Eye (tissue), 1 donor: ENCODE measurements at places on chromosomes 5 and 9.

DNA sequence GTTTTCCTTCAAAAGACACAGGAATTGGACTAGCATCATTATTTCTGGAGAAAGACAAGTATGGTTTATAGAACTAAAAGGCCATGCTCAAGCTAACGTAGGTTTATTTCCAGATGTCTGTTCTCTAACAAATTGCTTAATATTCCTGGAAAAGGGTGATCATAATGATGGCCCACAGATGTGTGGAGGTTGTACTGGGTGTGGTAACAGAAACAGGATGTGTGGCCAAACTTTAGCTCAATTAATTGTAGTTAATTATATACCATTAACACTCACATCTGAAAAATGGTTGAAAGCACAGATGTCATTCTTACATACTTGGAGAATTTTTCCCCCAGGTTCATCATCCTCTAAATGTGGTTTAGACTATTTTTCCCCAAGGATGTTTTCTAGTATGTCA is 292.7 kb upstream of the RASA1 start:
- no peak for DNase-seq

- DNase-seq = no peak
Observed at GRCh38 chr9:76542360-76542759, 83.4 kb downstream of the GCNT1 start.

DNA sequence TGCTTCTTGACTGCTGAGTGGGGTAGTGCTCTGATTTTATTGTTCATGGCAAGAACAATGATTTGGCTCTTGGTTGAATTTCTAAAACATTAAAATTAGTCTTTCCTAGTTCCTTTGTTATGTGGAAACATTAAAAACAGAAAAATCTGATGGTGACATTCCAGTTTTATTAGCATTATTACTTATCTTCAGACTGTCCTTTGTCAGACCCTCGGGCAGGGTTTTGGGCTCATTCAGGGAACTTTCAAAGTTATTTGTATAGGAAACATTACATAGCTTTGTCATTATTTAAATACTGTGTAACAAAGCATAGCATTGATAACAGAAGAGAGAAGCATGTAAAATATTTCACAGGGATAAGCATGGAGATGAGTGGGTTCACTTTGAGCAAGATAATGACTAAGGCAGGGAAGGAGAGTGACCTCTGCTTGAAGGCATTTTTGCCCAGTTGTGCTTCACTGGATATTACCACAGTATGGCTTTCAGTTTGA is 119.9 kb downstream of the KDM4C start:
- no peak for DNase-seq

GRCh38 chr5:90740244-90740799 is 181.7 kb downstream of the ADGRV1 start:
- no peak for DNase-seq

DNA sequence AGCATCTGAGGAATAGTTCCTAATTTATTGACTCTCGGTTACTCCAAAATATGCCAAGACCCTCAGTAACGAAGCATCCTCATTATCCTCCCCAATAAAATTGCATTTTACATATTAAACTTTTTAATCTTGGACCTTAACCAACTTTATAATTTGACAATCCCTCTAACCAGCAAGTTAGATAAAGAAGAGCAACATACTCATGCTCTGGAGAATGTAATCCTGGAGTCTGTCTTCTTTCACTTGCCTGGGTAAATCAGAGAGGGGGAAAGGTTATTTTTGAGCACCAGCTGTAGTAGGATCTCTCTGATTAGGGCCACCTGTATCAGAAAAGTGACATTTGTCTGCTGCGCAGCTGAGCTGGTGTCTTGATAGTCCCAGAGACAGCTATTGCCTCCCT is 59.8 kb downstream of the NDFIP1 start:
- DNase-seq = no peak

- DNase-seq = no peak
Observed at GRCh38 chr9:104805441-104805840, 41.5 kb downstream of the NIPSNAP3B start.

DNA sequence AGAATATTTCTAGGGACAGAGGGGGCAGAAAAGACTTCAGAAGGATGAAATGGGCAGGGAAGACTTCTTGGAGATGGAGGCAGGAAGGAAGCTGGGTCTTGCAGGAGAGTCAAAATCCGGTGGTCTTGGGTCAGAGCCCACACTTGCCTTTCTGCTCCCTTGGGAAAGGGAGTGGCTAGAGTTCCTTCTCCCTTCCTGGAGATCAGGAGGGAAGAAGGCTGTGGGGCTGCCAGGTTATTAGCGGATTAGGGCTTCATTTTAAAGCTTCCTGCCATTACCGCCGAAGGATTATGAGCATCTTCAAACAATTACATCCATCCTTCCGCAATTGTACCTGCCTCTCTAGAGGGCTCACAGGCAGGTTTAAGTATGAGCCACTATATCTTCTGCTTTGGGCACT is 19.2 kb upstream of the SYNPO start:
- DNase-seq = no peak

DNA sequence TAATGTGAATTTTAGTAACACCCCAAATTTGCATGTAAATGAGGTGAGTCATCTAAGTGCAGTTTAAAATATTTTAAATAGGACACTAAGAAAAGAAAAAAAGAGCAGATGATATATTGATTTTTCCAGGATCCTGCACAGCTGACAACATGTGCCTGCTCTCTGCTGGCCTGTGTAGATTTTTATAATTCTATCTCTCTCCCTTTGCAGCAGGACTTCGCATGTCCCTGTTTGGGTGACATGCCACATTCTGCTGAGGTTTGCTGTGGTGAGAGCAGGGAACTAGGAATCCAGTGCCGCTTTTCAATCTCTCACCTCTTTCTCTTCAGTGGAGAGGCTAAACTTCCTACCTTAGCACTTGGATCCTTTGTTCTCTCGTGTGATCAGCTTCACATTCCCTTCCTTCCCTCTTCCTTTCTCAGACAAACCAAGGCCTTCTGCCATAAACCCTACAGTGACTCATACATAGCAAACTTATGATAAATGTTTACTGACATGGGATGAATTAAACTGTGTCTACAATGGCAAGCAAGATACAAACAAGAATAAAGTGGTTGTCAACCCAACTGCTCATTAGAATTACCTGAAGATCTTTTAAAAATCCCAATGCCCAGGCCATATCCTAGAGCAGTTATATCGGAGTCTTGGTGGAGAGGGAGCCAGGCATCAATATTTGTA is 198.8 kb upstream of the EFNA5 start:
- peak; percentile 37 for DNase-seq

GRCh38 chr5:112381521-112381920 is 37.6 kb downstream of the EPB41L4A start:
- DNase-seq = no peak

- DNase-seq = no peak
Observed at GRCh38 chr5:67100301-67100700, 96.3 kb downstream of the CD180 start.

- no peak for DNase-seq
Observed at GRCh38 chr9:72297516-72297915, 67.5 kb downstream of the ZFAND5 start.

GRCh38 chr9:128600099-128600498 is 47.7 kb downstream of the SPTAN1 start:
- DNase-seq = no peak

- no peak for DNase-seq
Observed at GRCh38 chr9:34034698-34035065, 14.0 kb downstream of the UBAP2 start.

GRCh38 chr9:96150324-96151227 is 151.4 kb downstream of the HSD17B3 start:
- DNase-seq = no peak

DNA sequence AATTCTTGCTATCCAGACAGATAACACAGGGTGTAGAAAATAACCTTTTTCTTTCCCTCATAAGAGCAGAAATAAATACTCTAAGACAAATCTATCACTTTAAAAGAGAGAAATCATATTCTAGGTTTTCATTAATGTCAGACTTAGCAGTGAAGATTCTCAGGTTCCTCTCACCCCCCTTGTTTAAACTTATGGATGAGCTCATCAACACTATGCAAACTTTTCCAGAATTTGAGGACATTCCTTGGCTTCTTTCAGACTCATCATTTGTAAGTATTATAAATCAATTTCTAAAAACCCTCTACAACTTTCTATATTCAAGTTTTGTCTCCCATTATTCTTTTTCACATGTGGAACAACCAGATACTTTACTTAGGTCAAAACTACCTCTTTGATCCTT is 374.9 kb upstream of the TRPC7 start:
- DNase-seq = no peak

- DNase-seq = peak; percentile 75
Observed at GRCh38 chr5:65483546-65484346, 2.0 kb upstream of the ADAMTS6 start.

GRCh38 chr5:59673438-59674058 is 220.0 kb downstream of the PDE4D start:
- DNase-seq = peak; percentile 88

DNA sequence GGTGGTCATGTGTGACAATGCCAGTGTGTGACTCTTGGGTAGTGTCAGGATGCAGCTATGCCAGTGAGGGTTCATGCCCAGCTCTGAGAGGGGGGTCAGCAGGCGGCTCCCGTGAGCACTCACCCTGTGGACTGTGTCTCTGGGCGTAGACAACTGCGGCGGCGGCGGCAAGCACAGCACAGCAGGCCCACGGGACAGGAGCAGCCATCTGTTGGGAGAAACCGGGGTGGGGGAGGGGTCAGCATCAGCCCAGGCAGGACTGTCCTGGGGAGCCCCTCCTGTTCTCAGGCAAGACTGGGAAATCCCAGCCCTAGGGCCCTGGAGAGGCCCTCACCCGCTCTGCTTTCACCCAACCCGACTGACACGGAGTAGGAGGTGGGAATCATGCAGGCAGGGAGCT is 20.8 kb downstream of the CNTFR start:
- DNase-seq = peak; percentile 67

DNA sequence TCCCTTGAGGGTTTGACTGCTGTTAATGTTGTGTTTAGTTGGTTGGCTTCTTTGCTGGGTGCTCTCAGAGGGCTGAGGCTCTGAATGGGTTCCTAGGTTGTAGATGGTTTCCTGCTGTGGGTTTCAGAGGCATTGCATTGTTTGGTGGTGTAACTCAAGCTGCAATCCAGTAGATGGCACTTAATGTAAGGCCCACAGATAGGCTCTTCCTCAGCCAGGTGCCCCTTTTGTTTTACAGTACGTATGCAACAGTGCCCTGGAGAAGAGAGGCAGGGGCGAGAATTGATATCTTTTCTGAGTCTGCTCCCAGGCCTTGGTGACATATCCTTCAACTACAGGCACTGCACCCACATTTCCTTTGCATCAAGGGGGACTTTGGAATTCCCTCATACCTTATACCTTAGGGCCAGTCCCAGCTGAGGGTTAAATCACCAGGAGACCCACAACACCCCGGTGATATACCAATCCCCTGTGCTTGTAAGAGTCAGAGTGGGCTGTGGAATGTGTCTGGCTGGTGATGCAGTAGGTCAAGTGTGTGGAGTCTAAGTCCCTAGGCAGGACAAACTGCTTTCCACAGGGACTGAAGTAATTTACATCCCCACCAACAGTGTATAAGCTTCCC is 7.0 kb upstream of the UGT3A2 start:
- no peak for DNase-seq

DNA sequence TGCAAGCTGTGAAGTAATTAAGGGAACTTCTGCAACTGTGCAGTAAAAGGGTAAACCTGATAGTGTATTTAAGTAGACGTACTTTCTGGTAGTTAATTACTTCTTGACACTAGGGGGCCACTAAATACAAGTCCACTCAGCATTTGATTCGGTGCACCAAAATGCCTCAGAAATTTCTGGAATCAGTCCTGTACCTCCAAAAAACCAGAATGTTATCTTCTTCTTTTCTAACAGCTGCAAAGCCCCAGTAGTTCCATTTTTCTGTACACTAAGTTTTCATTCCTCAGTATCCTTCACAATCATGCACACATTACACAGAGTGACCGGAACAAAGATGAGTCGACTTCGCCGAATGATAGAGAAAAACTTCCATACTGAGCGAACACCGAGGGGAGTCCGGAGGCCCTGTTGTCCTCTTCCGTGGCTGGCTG is 484 bp downstream of the GFM2 start:
- peak; percentile 77 for DNase-seq

- no peak for DNase-seq
Observed at GRCh38 chr9:22124263-22125011, 115.3 kb upstream of the CDKN2B start.

DNA sequence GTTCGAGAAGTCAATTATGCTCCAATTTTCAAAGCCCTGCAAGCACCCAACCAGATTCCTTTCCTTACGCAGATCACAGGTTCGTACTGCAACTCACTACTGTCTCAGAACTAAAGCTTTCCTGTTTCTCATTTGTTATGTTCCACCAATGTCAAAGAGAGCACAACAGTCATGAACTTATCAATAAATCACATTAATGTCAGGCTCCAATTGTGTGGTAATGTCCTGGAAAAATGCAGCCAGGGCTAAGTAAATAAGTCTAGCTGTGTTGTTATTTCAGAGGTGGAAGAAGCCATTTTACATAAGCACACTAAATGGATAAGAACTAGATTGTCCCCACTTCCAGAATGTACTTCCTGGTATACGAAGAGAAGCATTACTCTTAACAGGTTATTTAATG is 488.6 kb upstream of the PTGER4 start:
- DNase-seq = no peak

DNA sequence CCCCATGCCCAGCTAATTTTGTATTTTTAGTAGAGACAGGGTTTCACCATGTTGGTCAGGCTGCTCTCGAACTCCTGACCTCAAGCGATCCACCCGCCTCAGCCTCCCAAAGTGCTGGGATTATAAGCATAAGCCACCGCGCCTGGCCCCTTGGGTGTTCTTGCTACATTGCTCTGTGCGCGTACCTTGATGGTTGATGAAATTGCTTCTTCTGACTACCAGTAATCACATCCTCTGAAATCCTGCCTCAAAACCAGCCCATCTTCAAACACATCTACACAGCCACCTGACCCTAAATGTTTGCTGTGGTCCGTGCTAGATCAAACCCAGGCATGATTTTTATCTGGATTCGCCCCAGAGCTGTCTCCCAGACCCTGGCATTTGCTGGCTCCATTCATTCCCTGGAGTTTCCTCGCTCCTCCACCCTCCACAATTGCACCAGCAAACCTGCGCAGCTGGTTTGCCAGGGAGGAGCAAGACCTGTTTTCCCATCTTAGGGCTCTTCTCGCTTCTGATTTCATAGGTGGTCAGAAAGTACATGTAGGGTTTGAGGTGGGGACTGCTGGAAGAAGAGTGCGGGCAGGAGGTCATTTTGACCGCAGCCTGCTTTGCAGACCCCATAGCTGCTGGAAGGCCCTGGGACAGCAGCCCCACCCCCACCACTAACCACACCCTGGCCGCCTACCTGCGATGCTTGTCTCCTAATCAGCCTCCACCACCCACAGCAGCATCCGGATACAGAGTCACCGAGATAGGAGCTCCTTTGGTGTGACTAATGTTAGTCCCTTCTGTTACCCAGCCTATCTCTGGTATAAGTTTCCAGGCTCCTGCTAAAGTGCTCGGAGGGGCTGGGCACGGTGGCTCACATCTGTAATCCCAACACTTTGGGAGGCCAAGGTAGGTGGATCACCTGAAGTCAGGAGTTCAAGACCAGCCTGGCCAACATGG is 22.7 kb downstream of the SWI5 start:
- DNase-seq = no peak

- DNase-seq = no peak
Observed at GRCh38 chr9:129224618-129225489, 46.8 kb upstream of the IER5L start.
